ENCODE measurements at places on chromosomes 4 and X.

DNA sequence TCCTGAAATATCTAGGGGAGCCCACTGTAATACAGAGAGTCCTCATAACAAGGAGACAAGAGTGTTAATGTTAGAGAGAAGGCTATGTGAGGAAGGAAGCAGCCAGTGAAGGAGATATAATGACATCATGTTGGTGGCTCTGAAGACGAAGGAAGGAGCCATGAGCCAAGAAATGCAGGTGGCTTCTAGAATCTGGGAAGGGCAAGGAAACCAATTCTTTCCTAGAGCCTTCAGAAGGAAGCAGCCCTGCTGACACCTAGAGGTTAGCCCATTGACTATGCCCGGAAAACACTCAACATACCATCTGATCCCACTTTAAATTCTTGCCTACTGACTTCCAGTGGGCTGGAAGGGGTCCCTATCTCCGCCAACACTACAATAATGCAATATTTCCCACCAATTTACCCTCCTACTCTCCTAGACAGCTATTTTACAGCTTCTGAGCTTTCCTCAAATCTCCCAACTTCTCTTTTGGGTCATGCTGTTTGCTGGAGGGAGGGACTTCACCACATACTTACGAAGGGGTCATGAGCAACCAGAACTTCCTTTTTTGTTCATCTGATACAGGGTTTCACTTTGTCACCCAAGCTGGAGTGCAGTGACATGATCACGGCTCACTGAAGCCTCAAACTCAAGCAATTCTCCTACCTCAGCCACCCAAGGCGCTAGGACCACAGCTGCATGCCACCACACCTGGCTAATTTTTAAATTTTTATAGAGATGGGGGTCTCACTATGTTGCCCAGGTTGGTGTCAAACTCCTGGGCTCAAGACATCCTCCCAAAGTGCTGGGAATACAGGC lies 25.2 kb upstream of the G3BP2 start:
- DNase-seq = no peak

GRCh38 chrX:74814681-74815080 lies 110.6 kb downstream of the NEXMIF start:
- no peak for DNase-seq

GRCh38 chrX:46759645-46759974 lies 692 bp upstream of the SLC9A7 start:
- no peak for DNase-seq

- DNase-seq = no peak
These were observed 253.4 kb downstream of the MAPK10 start for GRCh38 chr4:86106475-86106874.

- DNase-seq = peak; percentile 17
These were observed 24.3 kb upstream of the PGM2 start for GRCh38 chr4:37802068-37802666.

- no peak for DNase-seq
These were observed 112.1 kb upstream of the NWD2 start for GRCh38 chr4:37132351-37132974.

GRCh38 chr4:37685823-37686372 lies 278 bp downstream of the RELL1 start:
- DNase-seq = no peak

DNA sequence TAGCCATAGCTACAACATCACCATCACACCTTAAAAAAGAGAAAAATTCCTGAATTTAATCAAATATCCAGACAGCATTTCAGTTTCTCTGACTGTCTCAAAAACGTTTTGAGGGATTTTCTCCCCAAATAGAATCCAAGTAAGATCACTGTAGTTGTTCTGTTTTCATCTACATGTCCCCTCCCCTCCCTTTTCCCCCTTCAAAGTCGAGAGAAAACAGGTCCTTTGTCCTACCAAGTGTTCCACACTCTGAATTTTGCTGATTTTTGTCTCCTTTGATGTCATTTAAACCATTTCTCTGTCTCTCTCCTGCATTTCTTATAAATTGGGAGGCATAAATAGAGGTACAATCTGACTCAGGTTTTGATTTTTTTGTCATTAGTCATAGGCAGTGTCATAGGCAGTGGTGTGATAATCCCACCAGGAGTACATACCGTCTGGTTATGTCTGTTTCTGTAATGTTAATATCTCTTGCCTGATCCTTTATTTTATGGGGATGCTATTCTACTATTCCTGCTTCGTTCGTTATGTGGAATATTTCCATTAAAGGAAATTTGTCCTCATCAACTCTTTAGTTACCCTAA lies 348.6 kb downstream of the PTTG2 start:
- DNase-seq = no peak

- DNase-seq = no peak
These were observed 208.8 kb downstream of the STK32B start for GRCh38 chr4:5260121-5260520.

- DNase-seq = no peak
These were observed 17.1 kb downstream of the BEX3 start for GRCh38 chrX:103393487-103393886.

- no peak for DNase-seq
These were observed 365.9 kb downstream of the INPP4B start for GRCh38 chr4:142480244-142480643.

GRCh38 chrX:71169586-71169985 lies 24.9 kb downstream of the NLGN3 start:
- DNase-seq = no peak

DNA sequence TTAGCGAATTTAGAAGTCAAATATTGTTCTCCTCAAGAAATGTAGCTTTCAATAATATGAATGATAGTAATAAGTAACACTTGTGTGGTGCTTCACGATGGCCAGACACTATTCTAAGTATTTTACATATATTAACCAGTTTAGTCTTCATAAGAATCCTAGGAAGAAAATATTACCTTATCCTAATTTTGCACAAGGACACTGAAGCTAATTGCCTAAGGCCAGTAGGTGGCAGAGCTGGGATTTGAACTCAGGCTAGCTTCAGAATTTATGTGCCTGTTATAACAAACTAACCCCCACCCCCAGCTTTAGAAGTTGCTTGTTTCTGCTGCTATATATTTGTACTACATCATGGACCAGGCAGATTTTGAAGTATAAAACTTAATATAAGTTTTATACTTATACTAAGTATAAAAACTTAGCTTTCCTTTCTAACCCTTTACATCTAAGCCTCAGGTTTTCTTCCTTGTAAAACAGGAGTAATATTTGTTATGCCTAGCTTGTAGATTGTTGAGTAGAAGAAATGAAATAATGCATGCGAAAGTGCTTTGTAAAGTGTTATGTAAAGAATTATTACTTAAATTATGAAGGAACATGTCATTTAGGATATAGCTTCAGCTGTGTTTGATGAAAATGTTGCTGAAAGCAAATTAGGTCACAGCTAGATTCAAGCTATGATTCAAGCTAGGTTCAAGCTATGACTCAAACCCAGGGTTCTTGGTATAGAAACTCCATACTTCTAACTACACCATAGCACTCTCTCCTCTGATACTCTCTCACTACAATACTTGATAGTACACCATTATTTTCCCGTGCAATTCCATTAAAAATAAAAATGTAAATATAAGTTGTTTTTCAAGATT lies 4.2 kb upstream of the CDS1 start:
- no peak for DNase-seq

- no peak for DNase-seq
These were observed 4.1 kb downstream of the APEX2 start for GRCh38 chrX:55004231-55004630.

- no peak for DNase-seq
These were observed 365.4 kb upstream of the TECRL start for GRCh38 chr4:64774626-64775025.

DNA sequence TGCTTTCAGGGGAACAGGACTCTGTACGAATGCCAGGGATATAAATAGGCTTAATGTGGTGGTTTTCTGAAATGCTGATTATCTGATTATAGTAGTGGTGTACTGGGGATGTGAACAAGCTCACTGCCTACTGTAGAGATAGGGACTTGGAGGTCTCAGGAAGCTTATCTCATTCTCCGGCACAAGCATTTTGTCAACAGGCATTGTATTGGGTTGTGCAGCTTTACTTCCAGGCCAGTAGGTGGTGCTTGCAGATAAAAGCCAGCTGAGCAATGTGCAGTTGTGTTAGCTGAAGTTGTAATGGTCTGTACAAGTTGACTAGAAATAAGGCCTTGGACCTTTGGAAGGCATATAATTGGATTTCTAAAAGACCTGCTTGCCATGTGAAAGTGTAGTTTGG lies 49.5 kb upstream of the TMLHE start:
- DNase-seq = no peak

GRCh38 chr4:54499308-54500074 lies 158.3 kb upstream of the KIT start:
- no peak for DNase-seq
